ENCODE measurements at places on chromosomes 7 and 10.

DNA sequence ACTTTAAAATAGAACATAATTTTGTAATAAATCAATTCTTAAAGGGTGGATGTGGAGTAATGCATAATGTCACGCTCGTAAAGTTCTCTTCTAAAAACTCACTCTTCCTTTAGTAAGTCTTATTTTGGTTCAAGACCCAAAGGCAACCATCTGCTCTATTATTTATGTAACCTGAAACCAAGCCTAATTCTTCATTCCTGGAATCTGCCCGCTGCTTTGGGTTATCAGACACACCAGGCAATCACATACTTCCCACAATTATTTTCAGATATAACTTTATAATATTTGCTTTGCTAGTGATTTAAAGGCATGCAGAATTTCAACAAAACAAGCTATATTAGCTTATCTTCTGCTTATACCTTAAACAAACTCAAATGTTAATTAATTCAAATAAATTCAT lies 39.0 kb downstream of the RAB11FIP2 start:
- no peak for DNase-seq

DNA sequence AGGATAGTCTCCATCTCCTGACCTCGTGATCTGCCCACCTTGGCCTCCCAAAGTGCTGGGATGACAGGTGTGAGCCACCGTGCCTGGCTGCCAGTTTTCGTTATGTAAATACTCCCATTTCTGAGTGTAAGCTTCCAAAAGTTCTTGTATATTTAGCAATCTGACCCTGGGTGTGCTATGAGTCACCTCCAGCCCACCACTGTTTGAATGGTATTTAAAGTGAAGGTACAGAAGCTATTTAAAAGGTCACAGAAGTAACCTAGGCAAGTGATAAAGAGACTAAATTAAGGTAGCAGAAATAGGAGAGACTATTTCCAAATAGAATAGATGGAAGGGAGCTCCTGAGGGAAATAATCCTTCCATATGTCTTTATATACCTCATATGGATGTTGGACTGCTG lies 3.9 kb upstream of the ANKRD7 start:
- DNase-seq = no peak

DNA sequence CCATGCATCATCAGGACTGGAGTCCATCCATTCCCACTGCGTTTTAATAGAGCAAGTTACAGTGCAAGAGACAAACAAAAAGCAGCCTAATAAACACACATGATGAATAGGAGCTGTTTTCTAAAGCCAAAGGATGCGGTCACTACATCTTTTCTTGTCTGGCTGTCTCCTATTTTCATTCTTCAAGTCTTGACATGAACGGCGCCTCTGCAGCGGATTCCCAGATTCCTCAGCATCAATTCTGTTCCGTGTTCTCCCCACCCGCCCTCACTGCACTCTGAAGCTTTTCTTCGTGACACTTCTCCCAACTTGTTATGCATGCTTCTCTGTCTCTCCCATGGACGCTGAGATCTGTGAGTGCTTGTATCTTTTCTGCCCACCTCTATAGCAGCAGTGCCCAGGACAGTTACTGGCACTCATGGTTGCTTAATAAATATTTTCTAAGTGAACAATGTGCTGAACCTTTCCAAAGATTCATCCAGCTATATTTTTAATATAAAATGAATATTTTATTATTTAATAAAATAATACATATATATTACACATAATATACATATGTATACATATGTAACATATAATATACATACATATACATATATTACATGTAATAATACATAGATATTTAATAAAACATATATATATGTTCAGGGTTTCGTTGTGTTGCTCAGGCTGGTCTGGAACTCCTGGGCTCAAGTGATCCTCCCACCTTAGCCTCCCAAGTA lies 242.9 kb downstream of the ABCA13 start:
- DNase-seq = no peak

GRCh38 chr10:100829097-100829870 lies 83.5 kb upstream of the SLF2 start:
- peak; percentile 61 for DNase-seq

GRCh38 chr7:107332488-107333269 lies 137.2 kb upstream of the GPR22 start:
- DNase-seq = no peak
